ENCODE measurements at places on chromosomes 3 and 15.

DNA sequence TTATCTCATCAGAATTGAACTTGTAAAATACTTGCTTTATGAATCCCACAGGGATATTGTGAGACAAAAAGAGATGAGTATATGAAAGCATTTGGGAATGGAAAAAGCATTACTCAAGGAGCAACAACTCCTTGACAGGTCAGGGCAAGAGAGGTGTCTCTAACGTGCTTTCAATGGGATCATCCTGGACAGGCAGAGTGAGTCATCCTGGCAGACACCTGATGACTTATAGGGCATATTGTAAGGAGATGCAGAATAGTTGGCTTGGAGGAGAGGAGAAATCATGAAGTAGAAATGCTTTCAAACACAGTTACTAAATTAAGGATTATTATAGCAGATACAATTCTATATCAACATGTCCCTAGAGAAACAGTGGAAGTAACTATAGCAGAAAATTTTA lies 71.9 kb upstream of the THSD4 start:
- no peak for DNase-seq

- DNase-seq = no peak
Measured at GRCh38 chr3:45704301-45704943, 15.2 kb downstream of the SACM1L start.

DNA sequence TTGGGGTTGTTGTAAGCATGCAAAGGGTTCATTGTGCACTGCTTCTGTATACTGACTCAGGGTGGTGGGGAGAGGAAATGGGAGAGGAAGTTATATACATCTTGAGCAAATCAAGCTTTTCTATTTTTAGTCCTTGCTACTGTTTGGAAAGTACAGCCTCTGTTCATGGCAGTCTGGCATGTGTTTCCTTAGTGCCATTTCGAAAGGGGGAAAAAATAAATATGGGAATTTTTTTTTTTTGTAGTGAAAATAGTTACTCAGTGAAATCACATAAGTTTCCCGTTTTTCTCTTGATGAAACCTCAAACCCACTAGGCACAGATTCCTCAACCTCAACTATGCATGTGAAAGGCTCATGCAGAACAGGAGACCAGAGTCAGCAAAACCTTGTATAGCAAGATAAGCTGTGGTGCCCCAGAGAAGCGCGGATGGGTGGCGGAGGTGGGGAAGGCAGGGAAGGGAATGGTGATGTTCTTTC lies 353.3 kb downstream of the LPP start:
- DNase-seq = no peak

- DNase-seq = peak; percentile 67
Measured at GRCh38 chr15:98428253-98428989, 219.9 kb upstream of the IGF1R start.

DNA sequence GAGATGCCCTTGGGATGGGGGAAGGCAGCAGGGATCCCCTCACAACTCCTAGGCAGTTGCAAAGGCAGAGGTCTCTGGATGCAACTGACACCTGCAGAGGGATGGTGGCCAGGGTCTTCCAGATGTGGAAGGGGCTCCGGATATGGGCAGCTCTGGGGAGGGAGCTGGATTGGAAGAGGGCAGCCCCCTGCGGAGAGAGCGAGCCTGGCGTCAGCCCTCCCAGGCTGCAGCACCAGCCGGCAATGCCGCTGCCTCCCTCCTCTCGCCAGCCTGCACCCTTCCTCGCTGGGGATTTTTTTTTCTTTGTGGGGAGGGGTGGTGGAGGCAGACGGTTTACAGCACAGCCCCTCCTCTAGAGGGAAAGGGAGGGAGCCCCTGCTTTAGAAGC lies 1.6 kb downstream of the INSYN1 start:
- no peak for DNase-seq

- no peak for DNase-seq
Measured at GRCh38 chr3:97670952-97671351, 93.6 kb upstream of the ARL6 start.

- DNase-seq = no peak
Measured at GRCh38 chr3:80060664-80061063, 292.9 kb upstream of the ROBO1 start.

All from left kidney (tissue), 8 donors.